ENCODE measurements at places on chromosomes 5 and 9. TPM values are rescaled to one million over a fixed set of nuclear protein-coding genes. Genes with fewer than 3 reads are reported as not detected.

- DNase-seq: no peak
- H3K27me3 ChIP-seq: no peaks in the 10 kb centered on the region
- H3K36me3 ChIP-seq: no peaks in the 10 kb centered on the region
- H3K4me1 ChIP-seq: no peaks in the 10 kb centered on the region
- no peak overlapping the region for H3K27ac ChIP-seq
These were observed 252.4 kb upstream of the CCNH start for GRCh38 chr5:87665166-87665565.

DNA sequence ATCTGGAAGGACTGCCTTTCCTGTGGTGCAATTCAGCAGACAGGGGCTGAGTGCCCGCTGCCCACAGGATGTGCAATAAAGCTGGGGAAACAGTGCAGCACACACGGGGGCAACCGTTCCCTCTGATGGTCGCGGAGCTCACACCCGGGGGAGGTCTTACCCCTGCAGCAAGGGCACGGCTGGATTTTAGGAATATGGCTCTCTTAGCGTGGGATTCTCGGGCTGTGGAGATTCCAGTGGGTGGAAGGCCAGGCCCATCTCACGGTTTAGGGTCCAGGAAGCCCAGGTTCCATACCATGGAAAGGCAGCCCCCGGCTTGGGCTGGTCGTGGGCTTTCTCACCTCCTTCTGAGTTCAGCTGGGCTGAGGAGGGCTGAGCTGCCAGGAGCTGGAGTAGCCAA, 244.1 kb downstream of the MED10 start:
- H3K27ac ChIP-seq: no peak overlapping the region
- no peaks in the 10 kb centered on the region for H3K4me1 ChIP-seq
- H3K4me3 ChIP-seq: no peak overlapping the region
- DNase-seq: no peak
- no peaks in the 10 kb centered on the region for H3K27me3 ChIP-seq

DNA sequence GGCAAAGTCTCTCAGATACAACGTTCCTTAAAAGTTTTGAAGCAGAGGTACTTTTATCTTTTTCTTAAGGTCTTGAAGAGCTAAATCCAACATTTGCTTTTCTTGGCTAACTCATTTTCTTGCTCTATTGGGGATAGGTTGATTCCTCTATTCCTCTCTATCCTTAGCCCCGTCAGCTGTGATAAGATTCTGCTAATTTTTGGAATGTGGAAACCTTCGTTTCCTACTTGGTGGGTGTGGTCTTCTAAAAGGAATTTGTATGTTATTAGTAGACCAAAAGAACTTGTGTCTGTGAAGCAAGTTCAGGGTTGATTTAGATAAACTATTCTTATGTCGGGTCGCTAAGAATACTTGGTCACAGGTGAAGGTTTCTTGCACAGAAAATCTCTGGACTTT, 308.6 kb downstream of the ADAMTS6 start:
- DNase-seq: no peak
- no peaks in the 10 kb centered on the region for H3K4me1 ChIP-seq
- H3K27me3 ChIP-seq: no peaks in the 10 kb centered on the region
- H3K4me3 ChIP-seq: no peak overlapping the region
- no peaks in the 10 kb centered on the region for H3K36me3 ChIP-seq

DNA sequence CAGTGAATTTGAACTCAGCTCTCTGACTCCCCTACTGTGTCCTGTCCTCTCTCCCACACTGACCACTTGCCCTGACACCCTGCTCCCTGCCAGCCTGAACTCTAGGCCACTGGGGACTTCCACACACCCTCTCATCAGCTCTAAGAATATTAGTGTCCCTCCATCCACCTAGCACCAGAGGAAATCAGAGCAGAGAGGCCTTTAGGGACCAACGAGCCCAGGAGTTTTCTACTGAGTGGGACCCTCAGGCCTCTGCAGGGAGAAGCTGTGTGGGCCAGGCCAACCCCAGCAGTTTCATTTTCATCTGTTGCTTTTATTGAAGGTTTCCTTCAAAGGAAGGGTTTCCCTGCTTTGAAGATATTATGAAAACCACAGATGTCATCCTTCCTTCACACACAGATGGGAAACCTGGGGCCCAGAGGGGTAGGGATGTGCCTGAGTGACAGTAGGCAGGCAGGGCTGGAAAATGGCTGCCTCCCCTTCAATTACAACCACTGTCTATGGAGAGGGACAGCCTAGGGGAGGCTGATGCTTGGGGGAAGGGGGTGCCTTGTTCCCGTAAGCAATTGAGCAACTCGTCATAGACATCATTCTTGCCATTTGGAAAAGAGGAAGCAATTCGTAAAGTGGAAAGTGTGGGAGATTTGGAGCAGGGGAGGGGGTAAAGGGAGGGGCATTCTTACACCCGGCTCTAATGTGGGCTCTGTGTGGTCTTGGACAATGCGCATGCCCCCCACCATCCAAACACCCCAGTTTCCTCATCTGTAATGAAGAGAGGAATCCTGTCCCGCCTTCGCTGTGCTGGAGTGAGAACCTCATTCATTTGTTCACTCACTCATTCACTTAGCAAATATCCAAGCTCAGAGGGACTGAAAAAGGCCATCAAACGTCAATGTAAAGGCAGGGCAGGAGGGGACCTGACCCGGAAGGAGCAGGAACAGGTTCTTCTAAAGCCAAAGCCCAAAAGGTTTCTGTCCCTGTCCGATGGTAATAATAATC, 3.9 kb downstream of the GLIPR2 start:
- H3K36me3 ChIP-seq: no peaks in the 10 kb centered on the region
- DNase-seq: no peak

GRCh38 chr5:116861666-116862065, 287.0 kb upstream of the SEMA6A start:
- peaks cover 6% of the 10 kb centered on the region for H3K27me3 ChIP-seq
- no peaks in the 10 kb centered on the region for H3K36me3 ChIP-seq
- DNase-seq: no peak

- H3K27ac ChIP-seq: no peak overlapping the region
- DNase-seq: no peak
- H3K4me1 ChIP-seq: no peaks in the 10 kb centered on the region
- H3K4me3 ChIP-seq: no peak overlapping the region
These were observed 29.2 kb downstream of the NR4A3 start for GRCh38 chr9:99850736-99851499.

GRCh38 chr5:123882965-123883345, 371.0 kb downstream of the CSNK1G3 start:
- no peak overlapping the region for H3K4me3 ChIP-seq
- H3K27me3 ChIP-seq: no peaks in the 10 kb centered on the region
- DNase-seq: no peak
- peaks cover 19% of the 10 kb centered on the region for H3K4me1 ChIP-seq
- no peaks in the 10 kb centered on the region for H3K36me3 ChIP-seq

Gene MYMK
- total RNA-seq: not detected

Gene PCDHAC2
- 9.9 TPM for total RNA-seq

Gene SLC6A3
- 4.3 TPM for total RNA-seq

Gene WNK2
- total RNA-seq: 1.6 TPM

Measured in left lung (tissue), 14 donors.